Activated T-helper 2 cell treated with anti-CD3 and anti-CD28 coated beads, Interferon-gamma antibody, Interleukin-2, Interleukin-4, amounts not matched to agents 10 μg/mL and 5 μg/mL and 100 μg/mL, durations not matched to agents 14 hours and 24 hours and 36 hours (primary cell): ENCODE measurements at places on chromosomes 5 and 9. TPM values are rescaled to one million over a fixed set of nuclear protein-coding genes. Genes with fewer than 3 reads are reported as not detected.

Gene TPPP
- total RNA-seq = 0.09 and 0.11 TPM in 2 replicates

Gene RBM18
- total RNA-seq = 19.4 and 21.9 TPM in 2 replicates

Gene MXD3
- total RNA-seq = 12.8 and 13.9 TPM in 2 replicates

Gene SEMA5A
- total RNA-seq = 0.27 and 0.62 TPM in 2 replicates

Gene CDH9
- total RNA-seq = not detected in 2 replicates

Gene PRLR
- total RNA-seq = not detected in 2 replicates

Gene SPATA6L
- 0.21 and 0.68 TPM in 2 replicates for total RNA-seq

Gene SHC3
- not detected in 2 replicates for total RNA-seq

Gene TAF11L2
- not detected in 2 replicates for total RNA-seq

Gene PCDHA11
- not detected in 2 replicates for total RNA-seq

Gene HMMR
- 39.3 and 40.3 TPM in 2 replicates for total RNA-seq

Gene THG1L
- 28.8 and 29.3 TPM in 2 replicates for total RNA-seq

Gene MATR3
- 259 TPM in 2 replicates for total RNA-seq

DNA sequence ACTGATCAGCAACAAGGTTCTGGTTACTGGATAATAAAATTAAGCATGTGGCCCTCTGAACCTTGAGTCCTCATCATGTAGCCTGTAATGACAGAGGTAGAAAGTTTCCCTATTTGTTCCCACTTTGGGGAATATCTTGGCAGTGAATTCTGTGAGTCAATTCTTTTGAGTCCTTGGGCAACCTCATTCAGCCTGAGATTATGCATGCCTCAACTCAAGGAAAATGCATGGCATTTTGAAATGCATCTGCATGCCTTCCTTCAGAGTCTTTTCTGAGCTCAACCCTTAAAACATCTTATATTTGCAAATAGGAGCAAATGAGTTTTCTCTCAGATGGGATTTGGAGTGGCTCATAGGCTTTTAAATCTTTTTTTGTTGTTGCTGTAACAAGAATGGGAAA, 218.1 kb upstream of the CD180 start:
- no peak for DNase-seq

- DNase-seq = no peak
These were observed 297.7 kb downstream of the ATPSCKMT start for GRCh38 chr5:9951865-9952516.

GRCh38 chr9:28124917-28125316, 551.6 kb upstream of the C9orf72 start:
- no peak for DNase-seq

DNA sequence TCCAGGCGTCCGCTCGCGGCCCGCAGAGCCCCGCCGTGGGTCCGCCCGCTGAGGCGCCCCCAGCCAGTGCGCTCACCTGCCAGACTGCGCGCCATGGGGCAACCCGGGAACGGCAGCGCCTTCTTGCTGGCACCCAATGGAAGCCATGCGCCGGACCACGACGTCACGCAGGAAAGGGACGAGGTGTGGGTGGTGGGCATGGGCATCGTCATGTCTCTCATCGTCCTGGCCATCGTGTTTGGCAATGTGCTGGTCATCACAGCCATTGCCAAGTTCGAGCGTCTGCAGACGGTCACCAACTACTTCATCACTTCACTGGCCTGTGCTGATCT, 294 bp downstream of the ADRB2 start:
- DNase-seq = no peak

GRCh38 chr5:132094393-132095076, 20.9 kb downstream of the CSF2 start:
- no peak for DNase-seq

DNA sequence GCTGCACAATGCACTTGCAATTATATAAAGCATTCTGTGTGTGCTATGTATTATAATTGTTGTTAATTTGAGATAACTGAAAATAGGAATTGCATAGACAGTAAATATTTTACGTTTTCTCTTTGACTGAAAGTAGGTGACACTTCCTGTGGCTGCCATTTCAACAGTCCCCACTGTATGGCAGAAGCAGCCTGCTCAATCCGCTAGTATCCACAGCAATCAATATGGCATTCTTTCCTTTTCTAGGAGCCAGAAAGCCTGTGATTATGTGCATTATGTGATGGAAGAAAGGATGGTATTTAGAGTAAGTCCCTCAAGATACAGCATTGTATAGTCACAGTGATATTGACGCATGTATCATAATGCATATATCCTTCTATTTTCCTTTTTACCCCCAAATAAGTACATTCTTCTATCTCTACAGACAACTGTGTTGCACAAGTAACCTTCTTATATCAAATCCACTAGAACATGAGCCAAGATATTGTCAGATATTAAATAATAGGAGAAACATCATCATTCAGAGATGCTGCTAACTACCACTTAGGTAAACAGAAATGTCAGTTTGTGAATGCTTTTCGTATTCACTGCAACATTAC, 59.7 kb downstream of the CARTPT start:
- no peak for DNase-seq

- DNase-seq = no peak
These were observed 9.6 kb upstream of the CCDC112 start for GRCh38 chr5:115306011-115306536.

- no peak for DNase-seq
These were observed 35.9 kb upstream of the TESK1 start for GRCh38 chr9:35569206-35569605.

DNA sequence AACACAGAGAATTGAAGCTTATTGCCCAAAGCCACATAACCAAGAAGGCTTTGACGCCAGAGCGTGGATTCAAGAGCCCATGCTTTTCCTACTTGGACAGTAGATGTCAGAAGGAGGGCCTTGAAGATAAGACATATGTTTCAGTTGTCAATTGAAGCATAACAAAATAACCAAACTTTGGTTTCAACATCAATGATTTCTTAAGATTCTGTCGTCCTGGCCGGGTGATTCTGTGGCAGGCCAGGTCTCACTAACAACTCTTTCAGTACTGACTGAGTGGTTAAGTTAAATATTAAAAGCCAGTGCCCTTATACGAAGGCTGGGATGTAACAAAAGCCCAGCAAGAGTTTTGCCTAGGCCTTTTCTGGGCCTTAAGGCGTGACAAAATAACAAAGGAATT, 94.0 kb downstream of the RCL1 start:
- no peak for DNase-seq

GRCh38 chr5:122114501-122114900, 14.8 kb upstream of the ZNF474 start:
- no peak for DNase-seq

- DNase-seq = no peak
These were observed 4.2 kb upstream of the UNC5A start for GRCh38 chr5:176806137-176806536.

DNA sequence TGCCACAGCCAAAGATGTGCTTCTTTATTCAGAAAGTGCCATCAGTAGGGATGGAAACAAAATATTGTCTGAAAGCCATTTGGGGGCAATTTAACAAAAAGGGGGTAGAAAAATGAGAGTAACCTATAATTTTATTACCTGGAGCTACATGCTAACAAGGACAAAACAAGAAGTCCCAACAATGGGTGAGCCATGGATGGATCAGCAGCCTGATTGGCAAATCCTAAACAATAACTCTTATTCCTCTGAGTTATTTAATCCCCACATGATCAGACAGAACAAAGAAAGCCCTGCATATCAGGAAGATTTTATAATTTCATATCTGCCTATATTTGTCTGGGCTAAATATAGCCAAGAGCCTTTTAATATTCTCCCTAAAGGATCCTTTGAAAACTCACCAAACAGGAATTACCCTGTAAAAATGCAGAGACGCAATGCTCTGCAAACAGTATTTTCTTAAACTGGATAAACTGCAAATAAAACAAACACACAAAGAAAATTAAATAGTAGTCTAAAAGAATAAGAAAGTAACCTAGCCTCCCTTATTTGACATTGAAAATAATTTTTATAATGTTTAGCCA, 483.4 kb downstream of the ZNF608 start:
- DNase-seq = no peak

DNA sequence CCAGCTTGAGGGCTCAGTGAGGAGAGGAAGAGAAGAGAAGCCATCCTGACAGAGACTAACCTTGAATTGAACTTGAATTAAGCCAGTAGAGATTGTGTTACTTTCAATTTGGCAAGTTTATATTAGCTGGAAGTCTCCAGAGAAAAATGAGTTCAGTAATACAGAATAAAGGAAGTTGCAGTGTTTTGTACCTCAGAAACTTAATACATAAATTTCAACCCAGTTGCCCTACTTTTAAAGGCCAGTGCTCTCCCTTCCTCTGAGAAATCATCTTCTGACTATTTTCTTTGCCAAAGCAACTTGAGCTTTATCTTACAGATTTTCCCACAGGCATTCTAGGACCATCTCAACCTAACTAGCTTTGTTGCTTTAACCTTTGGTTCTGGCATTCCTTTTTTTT, 231.0 kb upstream of the GAS1 start:
- DNase-seq = no peak

DNA sequence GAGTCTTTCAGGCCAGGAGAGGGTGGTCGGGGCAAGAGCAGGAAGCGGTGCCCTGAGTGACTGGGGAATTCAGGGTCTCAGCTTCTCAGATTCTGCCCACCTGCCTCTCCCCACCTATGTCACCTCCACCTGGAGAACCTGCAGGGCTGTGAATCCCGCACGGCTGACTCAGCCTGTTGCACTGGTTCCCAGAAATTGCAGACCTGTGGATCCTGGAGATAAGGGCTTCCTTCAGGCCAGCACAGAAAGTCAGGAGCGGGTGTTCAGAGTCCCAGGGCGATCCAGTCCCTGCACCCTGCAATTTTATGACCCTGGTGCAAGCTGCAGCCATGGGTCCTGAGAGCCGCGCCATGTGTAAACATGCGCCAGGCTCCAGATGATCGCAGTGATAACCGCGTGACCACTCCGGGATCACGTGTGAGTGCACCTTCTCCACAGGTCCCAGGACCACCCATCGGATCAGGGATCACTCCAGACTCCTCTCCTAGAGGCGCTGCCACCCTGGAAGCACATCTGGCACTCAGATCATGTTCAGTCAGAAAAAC, 17.8 kb downstream of the IRX4 start:
- no peak for DNase-seq

DNA sequence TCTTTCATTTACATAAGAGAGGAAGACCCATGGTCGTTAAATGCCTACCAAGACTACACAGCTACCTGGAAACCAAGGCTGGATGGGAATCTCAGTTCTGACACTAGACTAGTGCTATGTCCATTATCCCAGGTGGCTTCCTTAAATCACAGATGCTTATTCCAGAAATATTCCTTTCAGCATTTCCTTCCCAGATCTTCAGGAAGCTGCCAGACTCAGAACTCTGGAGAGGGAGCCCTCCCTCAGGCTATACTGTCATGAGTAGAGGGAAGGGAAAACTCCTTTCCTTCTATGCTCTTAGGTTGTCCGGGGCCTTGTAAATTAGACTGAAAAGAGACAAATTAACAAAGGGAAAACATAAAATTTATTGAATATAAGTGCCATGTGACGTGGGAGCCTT, 20.8 kb downstream of the FREM1 start:
- no peak for DNase-seq

DNA sequence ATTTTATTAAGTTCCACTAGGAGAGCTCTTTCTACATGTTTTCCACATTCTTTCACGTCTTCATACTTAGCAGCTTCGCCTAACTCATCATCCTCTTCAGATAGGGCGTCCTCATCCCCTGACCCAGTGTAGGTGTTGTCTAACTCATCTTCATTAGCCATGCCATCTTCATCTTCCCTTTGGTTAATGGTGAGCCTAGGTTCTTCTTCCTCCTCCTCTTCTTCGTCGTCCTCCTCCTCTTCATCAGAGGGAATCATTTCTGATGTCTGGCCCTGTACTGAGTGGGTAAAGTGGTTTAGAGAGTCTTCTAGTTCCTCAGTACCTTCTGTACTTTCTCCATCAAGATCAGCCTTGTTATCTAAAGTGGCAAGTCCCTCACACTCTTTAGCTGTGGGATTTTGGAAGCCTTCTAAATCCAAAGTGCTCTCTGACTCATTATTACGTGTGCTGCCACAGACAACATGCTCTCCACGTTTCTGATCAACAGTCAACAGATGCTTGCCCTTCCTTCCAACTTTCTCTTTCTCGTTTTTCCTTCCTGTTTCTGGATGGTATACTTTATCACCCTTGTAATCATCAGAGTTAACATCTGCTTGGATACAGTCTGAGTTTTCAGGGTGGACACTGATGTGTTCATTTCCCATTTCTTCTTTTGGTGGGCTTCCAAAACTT, 31.1 kb downstream of the TUT7 start:
- no peak for DNase-seq
